ENCODE measurements at places on chromosomes 3 and 15.

- DNase-seq, result no peak
Observed at GRCh38 chr3:67386451-67386850, 268.0 kb downstream of the SUCLG2 start.

DNA sequence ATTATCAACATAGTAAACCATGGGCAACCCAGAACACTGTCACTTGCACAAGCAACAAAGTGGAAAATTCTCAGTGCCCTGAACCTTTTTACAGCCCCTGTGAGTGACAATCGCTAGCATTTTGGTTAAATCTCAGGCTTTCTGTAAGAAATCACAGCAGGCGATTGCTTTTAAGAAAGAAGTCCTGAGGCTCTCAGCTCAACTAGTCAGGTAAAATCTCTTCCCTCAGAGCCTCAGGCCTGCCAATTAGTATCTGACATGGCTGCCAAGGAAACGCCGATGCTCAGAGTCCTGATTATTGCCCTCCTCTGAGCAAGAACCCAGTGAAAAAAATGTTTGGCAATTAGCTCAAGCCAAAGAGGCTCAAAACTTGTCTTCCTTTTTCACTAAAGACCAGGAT lies 530.8 kb downstream of the DIPK2A start:
- no peak for DNase-seq

- no peak for DNase-seq
Observed at GRCh38 chr3:29686889-29687592, 406.2 kb downstream of the RBMS3 start.

- DNase-seq, result no peak
Observed at GRCh38 chr3:139299261-139300132, 44.3 kb upstream of the MRPS22 start.

- DNase-seq, result peak; percentile 25
Observed at GRCh38 chr15:98311566-98312188, 336.7 kb upstream of the IGF1R start.

GRCh38 chr15:59999612-60000112 lies 4.4 kb upstream of the FOXB1 start:
- DNase-seq, result no peak

- DNase-seq, result no peak
Observed at GRCh38 chr15:66157507-66157906, 96.0 kb downstream of the MEGF11 start.

- DNase-seq, result peak; percentile 34
Observed at GRCh38 chr3:198079771-198080520, 119.9 kb downstream of the LMLN start.

- DNase-seq, result no peak
Observed at GRCh38 chr3:86152620-86153019, 838.3 kb downstream of the VGLL3 start.

DNA sequence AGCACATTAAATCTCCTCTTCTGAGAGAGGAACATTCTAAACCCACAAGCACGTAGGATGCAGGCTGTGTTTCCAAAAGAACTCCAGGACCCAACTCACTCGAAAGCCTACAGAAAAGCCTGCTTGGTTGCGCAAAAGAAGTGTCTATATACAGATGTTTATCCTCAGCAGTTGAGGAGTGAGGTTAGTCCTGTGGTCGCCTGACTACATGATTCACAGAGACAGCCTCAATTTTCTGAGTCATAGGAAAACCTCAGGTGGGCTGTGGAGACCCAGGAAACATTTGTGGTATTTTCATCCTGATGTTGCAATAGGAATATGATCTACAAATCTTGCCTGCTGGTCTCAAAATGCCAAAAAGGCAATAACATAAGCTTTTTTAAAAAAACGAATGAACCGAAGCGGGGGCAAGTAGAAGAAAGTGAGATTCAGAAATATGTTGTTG lies 183.8 kb upstream of the THRB start:
- no peak for DNase-seq

GRCh38 chr3:161177991-161178390 lies 43.1 kb upstream of the NMD3 start:
- no peak for DNase-seq

DNA sequence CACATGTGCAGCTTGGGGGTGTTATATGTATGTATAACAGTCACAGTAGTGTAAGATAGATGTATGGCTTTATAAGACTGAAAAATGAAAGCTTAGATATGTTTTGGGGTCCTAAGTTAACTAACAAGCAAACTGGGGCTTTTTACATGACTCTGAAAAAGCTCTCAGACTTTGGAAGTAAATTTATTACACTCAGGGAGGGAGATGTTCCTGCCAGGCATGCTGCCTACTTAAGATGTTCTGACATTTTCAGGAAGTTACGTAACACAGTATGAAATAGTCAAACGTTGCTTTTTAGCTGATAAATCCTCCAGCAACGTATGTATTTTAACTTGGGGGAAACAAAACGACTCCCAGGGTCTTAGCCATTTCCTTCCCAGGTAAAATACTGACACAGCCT lies 1.7 kb upstream of the IFT57 start:
- no peak for DNase-seq

DNA sequence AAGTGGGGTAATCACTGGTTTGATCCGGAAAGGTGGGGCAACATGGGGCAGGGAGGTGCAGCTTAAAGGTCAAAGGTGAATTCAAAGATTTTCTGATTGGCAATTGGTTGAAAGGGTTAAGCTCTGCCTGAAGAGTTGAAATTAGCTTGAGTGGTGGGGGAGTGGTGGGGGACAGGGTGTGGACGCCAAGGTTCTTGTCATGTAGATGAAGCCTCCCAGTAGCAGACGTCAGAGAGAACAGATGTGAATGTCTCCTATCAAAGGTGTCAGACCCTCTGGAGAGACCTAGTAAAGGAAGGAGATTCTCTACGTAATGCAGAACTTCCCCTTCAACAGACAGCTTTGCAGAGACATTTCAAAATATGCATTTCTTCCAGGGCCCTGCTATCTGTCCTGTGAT lies 62.8 kb downstream of the ABCC5 start:
- no peak for DNase-seq

DNA sequence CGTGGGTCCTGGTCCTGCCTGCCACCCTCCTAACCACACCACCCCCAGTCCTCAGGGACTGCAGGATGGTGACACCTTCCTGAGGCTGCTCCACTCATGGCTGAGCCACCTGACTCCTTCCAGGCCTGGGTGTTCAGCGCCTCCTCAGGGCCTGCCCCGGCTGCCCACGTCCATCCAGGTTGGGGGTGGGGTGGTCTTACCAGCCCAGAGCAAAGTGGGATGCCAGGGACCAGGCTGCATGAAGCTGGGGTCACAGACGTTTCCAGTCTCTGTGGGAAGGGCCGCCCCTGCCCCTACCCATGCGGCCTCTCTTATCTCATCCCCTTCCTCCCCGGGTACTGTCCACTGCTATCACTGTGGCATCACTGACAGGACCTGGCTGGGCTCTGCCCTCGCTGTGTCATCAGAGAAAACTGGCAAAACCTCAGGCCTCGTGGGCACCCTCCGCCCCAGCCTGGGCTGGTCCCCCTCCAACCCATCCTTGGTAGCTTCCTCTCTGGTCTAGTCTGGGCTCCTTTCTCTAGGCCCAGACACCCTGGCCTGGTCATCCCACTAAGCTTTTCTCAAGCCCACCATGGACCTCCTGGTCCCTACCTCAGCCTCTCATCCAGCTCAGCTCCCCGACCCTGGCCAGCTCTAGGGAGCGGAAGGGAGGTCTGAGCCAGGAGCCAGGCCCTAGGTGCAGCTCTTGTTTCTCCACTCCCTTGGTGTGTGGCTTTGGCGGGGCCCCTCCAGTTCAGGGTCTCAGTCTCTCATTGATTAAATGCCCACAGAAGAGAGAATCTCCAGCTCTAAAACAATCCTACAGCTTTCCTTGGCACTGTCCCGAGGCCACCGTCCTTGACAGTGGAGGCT lies 32.9 kb downstream of the WNT7A start:
- DNase-seq, result no peak

GRCh38 chr15:58649175-58649574 lies 100.3 kb downstream of the ADAM10 start:
- no peak for DNase-seq

DNA sequence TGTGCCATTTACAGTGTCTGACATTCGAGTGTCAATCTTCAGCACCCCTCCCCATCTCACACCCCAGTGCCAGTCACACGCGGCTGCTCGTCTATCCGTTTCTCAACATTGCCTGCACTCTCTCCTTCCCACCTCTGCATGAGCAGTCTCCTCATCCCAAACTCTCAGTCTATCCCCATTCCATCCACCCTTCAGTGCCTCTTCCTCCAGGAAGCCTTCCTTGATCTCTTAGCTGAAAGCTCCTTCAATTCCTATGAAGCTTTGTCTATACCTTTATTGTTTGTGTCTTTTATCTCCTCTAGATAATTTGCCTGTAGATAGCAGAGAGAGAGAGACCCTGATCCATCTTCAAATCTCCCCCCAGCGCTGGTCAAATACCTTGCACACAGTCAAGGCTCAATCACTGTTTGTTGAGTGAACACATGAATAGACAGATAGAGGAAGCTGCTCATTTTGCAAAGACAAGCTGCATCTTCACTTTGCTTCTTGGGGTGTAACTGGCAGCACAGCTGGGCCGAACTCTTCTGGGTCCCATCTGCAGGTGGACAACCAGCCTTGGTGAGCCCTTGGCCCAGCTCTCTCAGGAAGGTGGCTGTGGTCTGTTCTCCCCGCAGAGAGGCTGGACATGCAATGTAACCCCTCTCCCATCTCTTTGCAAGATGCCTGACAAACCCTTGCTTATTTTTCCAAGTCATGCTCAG lies 52.8 kb downstream of the ITGA11 start:
- DNase-seq, result no peak

- no peak for DNase-seq
Observed at GRCh38 chr3:13713396-13713795, 164.5 kb downstream of the FBLN2 start.

DNA sequence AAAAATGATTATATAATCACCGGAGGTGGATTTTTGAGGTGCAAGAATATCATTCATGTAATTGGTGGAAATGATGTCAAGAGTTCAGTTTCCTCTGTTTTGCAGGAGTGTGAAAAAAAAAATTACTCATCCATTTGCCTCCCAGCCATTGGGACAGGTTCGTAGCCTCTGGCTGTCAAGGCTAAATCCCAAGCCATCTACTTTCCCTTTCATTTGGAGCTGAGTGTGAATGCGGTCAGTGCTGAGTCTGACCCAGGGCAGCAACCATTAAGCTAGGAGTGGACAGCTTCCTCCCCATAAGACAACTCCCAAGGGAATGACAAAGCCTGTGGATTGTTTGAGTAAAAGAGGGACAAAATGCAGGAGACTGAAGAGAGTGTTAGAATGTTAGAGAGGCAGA lies 33.6 kb downstream of the PARP14 start:
- DNase-seq, result no peak

- no peak for DNase-seq
Observed at GRCh38 chr15:68739390-68740080, 81.2 kb downstream of the ANP32A start.

GRCh38 chr3:141266797-141267555 lies 35.4 kb downstream of the PXYLP1 start:
- no peak for DNase-seq

- DNase-seq, result no peak
Observed at GRCh38 chr15:40275523-40275922, 7.3 kb downstream of the ANKRD63 start.

- DNase-seq, result no peak
Observed at GRCh38 chr15:54517366-54517765, 539.1 kb downstream of the UNC13C start.

DNA sequence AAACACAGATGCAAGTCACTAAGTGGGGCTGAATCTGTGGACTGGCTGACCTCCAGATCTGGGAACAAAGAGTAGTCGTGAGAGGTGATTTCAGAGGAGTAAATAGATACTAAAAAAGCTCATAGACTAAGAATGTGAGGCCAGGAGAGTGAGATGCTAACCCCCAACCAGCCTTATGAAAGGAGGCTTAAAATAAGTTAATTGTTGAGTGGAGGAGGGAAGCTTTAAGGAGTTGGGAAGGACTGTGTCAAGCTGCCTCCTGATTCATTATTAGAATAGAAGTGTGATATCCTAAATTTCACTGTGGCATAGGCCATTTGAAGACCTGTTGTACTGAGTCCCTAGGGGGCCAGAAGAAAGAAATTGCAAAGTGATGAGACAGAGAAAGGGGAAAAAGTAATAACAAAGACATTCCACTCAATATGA lies 107.6 kb downstream of the RBPMS2 start:
- no peak for DNase-seq

GRCh38 chr15:90460142-90460824 lies 69.4 kb upstream of the CRTC3 start:
- no peak for DNase-seq

- DNase-seq, result no peak
Observed at GRCh38 chr3:138271189-138271794, 58.4 kb downstream of the NME9 start.

- no peak for DNase-seq
Observed at GRCh38 chr15:85760049-85760448, 34.7 kb downstream of the KLHL25 start.

DNA sequence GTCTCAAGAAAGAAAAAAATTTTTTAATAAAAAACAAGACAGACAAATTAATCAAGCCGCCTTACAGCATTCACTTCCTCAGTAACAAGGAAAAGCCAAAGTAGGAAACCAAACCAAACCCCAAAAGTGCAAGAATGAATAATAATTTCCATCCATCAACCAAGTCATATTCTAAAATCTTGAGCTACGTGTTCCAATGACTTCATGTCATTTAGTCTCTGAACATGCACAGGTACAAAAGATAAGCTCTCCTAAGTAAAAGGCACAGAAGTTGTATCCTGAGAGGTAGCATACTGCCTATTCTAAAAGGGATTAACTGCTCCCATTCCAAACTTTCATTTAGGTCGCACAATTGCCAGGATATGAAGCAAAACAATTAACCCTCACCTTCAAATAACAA lies 29.7 kb downstream of the SLC4A7 start:
- no peak for DNase-seq

DNA sequence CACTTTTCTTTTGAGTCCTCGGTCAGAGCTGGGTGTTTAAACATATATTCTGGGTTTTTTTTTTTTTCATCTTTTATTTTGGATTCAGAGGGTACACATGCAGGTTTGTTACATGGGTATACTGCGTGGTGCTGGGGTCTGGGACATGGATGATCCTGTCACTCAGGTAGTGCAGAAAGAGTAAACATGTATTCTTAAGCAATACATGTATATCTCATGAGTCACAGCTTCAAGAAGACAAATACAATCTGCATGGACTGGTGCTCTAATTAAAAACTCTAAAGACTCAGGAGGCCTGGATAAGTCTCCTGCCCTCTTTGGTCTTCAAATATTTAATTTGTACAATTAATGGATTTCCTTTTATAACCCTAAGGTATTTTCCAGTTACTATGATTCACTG lies 50.6 kb upstream of the PHLDB2 start:
- no peak for DNase-seq

GRCh38 chr3:173993299-173993698 lies 595.8 kb downstream of the NLGN1 start:
- DNase-seq, result no peak

GRCh38 chr3:150443331-150443741 lies 35.2 kb downstream of the TSC22D2 start:
- DNase-seq, result no peak

- DNase-seq, result no peak
Observed at GRCh38 chr15:78619022-78619950, 1.5 kb downstream of the CHRNA3 start.

DNA sequence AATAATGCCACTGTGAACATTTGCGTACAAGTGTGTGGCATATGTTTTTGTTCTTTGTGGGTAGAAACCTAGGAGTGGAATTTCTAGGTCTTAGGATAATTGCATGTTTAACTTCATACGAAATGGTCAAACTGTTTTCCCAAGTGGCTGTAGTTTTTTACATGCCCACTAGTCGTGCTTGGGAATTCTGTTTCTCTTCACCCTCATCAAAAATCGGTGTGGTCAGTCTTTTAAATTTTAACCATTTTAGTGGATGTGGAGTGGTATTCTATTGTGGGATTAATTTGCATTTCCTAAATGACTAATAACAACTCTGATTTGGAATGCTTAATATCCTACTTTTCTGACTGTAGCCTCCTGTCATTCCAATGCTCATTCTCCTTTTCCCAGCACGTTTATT lies 27.6 kb downstream of the ZFAND6 start:
- no peak for DNase-seq
